ENCODE measurements at places on chromosomes 11 and 22.

DNA sequence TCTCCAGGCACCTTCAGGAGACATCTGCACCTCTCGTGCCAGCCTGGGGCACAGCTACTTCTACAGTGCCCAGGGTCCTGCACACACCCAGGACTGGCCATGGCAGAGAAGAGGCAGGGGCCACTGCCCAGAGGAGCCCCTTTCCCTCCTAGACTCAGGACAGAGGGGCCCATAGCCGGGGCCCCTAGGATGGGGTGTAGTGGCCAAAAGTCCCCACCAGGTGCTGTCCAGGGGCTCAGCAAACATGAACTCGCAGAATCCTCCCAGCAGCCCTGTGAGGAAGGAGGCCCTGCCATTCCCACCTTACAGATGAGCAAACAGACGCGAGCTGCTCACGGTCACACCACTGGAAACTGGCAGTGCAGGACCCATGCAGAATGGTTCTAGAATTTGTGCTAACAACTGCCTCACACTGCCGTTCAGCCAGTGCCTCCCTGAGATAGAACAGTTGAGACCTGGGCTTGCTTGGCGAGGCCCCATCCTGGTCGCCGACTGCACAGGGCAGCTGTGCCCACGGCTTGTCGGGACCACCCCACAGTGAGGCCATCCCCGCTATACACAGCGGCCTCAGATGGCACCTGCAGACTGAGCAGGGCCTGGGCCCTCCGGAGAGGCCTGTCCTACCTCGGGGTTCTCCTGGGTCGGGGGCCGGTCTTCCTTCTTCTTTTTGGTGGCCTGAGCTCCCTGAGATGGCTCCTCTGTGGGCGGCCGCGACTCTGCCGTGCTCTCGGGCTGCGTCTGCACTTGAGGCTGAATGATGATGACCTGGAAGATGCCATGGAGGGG is 96.4 kb downstream of the PHF21B start:
- DNase-seq = no peak

DNA sequence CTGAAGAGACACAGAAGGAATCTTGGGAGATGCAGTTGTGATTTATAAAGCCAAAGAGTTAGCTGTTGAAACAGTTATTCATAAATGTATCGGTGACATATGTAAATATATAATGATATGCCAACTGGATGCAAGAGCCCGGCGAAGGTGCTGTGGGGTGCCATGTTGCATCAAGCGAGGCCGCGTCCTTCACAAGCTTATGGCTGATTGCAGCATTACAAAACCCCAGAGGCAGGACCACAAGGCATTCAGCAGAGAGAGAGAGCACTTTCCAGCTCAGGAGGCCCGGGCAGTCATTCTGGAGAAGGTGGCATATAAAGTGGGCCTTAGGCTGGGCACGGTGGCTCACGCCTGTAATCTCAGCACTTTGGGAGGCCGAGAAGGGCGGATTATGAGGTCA is 65.6 kb downstream of the LARGE1 start:
- DNase-seq = no peak

DNA sequence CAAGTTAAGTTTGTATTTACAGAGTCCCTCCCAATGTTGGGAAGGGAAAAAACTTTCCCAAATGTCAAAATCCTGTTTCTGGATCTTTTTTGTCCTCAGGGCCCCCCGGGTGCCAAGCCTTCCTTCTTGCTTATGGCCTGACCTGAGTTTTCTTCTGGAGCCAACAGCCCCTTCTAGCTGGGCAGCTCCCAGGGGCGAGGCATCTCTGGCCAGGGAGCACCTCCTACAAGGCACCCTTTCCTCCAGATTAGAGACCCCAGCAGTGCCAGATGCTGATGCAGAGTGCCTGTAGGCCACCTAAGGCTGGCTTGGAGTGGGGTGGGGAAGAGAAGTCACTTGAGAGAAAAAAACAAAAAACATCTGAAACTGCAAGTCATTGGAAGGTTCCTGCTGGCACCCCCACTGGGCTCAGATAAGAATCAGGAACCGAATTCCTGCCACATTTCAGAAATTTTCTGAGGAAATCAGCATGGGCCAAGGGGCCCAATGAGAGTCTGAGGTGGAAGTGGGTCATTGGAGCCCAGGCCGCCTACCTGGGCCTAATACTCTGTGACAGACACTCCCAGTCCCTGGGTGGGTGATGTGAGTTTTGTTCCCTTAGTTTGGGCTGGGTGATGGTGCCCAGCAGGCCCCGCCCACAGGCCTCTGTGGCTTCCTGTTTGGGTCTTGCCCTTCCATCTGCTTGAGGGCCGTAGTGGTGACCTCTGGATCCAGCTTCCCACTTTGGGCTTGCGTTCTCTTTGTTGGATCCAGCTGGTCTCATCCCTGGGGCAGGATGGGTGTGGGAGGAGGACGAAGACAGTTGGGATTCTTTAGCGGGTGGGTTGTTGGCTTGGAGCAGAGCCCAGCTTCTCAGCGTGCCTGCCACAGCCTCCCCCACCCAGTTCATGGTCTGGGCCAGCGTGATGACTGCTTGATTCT is 40.6 kb downstream of the PARVA start:
- DNase-seq = no peak

DNA sequence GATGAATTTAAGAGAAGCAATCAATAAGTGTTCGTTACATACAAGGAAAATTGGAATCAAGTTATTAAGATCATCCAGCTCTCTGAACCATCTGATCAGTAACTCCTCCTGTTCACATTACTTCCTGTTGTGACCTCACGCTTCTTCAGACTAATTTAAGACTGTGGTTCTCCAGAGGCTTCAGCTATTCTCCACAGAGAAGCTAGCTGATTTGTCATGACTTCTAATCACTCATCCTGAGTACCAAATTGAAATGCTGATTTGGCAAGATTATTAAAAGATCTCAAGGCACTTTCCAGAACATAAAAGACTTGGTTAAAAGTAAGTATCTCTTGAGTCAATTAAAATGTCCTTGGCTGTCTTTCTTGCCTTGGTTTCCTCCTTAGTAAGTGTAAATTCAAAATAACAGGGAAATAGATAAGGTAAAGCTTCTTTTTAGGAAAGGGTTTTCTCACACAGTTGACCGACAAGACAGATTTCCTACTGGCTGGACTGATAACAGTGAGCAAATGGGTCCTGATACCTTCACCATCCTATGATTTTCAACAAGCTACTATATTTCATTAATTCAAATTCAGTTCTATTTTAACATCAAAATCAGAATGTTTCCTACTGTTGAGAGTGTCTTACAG is 38.5 kb downstream of the GAB2 start:
- DNase-seq = no peak

GRCh38 chr22:39529487-39529851 is 3.1 kb downstream of the RPS19BP1 start:
- DNase-seq = no peak

- no peak for DNase-seq
These were observed 10.8 kb downstream of the EHF start for GRCh38 chr11:34631737-34632104.

DNA sequence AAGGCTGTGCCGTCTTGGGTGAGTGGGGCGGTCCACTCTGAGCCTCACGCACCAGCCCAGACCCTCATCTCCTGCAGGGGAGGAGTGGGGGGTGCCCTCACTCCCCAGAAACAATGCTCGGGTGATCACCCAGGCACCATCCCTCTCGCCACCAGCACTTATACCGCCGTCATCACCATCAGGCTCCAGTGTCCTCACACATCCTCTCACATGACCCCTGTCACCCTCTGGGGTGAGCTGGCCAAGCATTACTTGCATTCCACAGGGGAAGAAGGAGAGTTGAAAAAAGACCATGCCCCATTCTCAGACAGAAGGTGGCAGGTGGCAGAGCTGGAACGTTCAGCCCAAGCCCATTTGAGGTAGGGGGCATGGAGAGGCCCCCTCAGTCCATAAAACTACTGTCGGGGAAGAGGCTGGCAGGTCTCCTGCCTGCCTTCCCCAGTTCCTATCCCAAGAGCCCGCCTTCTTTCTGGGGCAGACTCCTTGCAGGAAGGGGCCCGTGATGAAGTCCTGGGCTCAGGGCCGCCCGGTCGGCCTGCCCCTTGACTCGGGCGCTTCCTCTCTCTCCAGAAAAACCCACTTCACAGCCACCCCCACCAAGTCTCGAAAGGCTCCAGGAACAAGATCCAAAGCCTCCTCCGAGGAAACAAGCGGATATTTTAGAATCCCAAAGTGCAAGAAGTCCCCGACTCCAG is 153.3 kb downstream of the DSCAML1 start:
- no peak for DNase-seq

DNA sequence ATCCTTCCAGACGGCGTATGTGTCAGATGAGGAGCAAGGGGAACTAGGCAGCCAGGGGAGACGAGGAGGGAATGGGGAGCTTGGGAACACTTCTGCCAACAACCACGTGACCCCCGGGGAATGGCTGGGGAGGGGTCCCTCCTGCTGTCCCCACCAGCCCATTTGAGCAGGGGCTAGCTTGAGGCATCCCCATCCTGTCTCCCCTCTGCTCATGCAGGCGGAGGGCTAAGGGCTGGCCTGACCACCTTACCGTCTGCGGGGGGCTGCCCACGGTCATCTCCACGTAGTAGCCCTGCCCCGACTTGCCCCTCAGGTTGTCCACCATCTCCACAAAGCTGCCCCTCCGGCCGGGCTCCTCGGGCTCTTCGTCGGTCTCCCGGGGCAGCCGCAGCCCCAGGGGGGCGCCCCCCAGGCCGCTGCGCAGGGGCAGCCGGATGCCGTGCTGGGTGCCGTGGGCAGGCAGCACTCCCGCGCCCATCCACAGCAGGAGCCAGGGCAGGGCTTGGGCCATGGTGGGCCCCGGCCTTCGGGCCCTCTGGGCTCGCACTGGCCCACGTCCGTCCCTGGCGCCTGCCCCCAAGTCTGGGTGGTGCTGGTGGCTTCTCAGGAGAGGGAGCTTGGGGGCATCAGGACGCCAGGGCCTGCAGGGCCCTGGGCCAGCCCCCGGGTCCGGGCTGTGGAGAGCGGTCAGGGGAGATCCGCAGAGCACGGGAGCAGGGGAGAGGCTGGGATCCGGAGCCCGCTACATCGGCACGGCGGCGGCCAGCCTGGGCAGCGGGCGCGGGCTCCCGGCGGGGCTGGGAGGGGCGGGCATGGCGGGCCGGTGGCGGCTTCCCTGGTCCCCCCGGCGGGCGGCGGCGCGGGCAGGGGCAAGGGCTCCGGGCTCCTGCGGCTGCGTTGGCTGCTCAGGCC is 515 bp downstream of the BACE1 start:
- no peak for DNase-seq

- DNase-seq = no peak
These were observed 8.2 kb upstream of the NAP1L4 start for GRCh38 chr11:3000032-3000961.

GRCh38 chr11:12755510-12756453 is 81.6 kb downstream of the TEAD1 start:
- DNase-seq = no peak

DNA sequence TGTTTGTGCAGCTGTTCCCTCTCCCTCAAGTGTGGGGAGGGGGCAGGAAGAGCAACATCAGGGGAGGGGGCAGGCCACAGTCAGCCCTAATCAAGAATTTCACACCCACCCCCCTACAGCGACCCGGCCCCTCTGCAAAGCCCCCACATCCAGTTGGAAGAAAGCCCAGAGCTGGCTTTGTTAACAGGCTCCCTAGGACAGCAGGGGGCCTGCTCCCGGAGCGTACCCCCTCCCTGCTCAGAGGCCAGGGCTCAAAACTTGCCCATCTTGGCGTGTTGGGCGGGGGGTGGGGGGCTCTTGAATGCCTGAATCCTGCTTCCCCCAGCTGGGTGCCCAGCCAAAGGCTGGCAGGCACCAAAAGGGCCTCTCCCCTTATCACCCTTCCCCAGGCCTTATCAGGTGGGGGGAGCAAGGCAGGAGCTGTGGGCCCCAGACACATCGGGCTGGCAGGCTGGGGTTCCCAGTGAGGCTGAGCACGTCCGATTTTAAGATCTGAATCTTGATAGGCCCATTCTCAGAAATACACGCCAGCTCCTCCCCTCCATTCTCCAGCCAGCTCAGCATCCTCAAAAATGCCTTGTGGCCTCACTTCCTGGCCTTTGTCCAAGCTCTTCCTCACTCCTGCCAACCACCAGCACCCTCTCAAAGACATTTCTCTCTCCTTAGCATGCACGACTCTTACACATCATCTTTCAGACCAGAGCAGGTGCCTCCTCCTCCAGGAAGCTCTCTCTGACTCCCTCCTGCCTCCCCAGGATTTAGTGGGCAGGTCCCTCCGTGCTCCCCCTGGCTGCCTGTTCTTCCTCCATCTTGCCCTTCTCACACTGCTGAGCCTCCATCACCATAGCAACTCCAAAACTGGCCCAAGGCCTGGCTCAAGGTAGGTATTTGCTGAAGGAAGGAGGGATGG is 384.8 kb downstream of the MN1 start:
- no peak for DNase-seq

- no peak for DNase-seq
These were observed 14.6 kb upstream of the NAP1L4 start for GRCh38 chr11:3006505-3007260.

DNA sequence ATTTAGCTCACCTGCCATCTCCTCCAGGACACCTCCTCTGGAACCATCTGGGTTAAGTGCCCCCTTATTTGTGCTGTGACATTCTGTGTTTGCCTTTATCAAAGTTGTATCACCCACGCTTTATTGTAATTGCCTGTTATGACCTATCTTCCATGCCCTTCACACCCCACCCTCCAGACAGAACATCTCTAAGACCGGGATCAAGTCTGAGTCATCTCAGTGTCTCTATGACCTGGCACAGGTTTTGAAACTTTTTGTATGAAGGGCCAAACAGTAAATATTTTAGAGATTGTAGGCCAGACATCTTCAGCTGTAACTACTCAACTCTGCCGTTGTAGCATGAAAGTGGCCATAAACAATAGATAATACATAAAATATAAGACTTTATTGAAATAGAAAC is 161.8 kb downstream of the SPON1 start:
- no peak for DNase-seq

- no peak for DNase-seq
These were observed 1002.3 kb upstream of the TENM4 start for GRCh38 chr11:80443177-80443576.

GRCh38 chr11:43434893-43435292 is 76.2 kb downstream of the TTC17 start:
- no peak for DNase-seq

GRCh38 chr11:63888170-63889086 is 28.5 kb downstream of the RCOR2 start:
- peak; percentile 23 for DNase-seq

GRCh38 chr11:57476757-57477506 is 16.6 kb downstream of the RTN4RL2 start:
- DNase-seq = no peak

DNA sequence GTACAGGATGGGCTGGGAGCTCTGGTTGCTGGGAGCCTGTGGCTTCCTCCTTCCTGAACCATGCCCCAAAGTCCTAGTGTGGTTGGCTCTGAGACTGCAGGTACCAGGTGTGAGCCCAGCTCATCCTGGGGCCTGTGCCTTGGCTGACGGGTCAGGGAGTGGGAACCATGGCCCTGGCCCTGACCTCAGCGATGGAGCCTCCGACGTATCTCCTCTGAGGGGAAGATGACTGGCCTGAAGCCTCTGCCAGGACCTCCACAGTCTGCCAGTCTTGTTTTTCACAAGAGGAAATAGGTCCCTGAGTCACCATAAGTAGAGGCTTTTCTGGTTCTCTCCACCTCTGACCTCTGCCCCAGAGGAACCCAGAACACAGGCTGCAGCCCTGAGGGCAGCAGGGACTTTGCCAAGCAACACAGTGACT is 3.4 kb downstream of the RCE1 start:
- DNase-seq = no peak

GRCh38 chr22:29359469-29359868 is 28.9 kb downstream of the AP1B1 start:
- DNase-seq = no peak

GRCh38 chr11:72231396-72232259 is 7.1 kb downstream of the INPPL1 start:
- no peak for DNase-seq
